ENCODE measurements at places on chromosomes 1 and 21.

DNA sequence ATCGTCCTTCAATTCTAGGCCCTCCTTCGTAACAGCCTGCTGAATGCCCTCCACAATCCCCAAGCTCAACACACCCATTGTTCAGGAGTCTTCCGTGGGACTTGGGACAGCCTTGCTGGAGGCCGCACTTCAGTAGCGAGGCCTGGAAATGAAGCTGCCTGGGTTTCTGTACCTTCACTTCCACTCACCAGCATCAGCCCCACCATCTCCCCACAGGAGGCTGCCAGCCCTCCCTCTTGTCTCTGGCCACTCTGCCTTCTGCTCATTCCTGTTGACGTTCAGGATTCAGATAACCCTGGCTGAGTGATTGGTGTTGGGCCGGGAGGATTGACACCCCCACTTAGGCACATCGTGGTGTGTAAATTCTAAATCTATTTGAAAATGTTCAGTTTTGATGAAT, 23.4 kb upstream of the CSF1 start:
- DNase-seq: no peak

DNA sequence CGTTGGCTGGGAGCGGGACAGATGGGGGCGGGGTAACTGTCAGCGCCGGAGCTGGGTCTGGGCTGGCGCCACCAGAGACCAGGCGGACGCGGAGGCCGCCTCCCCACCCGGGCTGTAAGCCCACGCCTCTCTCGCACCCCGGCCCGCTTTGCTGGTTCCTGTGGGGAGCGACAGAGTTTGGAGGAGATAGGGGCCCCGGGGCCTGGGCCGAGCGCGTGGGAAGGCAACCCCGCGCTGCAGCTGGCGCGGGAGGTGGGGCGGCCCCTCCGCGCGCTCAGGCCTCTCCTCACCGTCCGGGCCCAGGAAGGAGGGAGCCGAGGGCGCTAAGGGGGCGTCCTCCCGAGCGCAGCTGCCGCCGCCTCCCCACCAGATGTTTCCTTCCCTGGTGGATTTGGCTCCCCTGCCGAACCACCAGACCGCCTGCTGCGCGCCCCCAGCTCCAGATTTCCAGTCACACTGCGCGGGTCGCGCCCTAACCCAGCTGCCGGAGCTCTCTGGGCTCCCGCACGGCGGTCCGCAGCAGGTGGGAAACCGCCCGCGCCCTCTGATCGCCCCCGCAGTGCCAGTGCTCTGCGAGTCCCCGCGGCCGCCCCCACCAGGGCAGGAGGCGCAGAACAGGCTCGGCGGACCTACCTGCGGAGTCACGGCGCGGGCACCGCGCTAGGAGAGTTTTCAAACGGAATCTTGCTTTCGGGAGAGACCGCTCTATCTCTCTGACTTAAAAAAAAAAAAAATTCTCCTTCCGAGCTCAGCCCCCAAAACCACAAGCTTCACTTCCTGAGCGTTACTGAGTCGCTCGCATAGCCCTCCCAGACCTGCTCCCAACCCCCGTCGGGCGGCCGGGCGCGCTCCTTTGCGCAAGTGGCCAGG, 1.1 kb downstream of the GFI1 start:
- DNase-seq: peak; percentile 89

GRCh38 chr1:48548985-48549384, 77.0 kb upstream of the SPATA6 start:
- no peak for DNase-seq

DNA sequence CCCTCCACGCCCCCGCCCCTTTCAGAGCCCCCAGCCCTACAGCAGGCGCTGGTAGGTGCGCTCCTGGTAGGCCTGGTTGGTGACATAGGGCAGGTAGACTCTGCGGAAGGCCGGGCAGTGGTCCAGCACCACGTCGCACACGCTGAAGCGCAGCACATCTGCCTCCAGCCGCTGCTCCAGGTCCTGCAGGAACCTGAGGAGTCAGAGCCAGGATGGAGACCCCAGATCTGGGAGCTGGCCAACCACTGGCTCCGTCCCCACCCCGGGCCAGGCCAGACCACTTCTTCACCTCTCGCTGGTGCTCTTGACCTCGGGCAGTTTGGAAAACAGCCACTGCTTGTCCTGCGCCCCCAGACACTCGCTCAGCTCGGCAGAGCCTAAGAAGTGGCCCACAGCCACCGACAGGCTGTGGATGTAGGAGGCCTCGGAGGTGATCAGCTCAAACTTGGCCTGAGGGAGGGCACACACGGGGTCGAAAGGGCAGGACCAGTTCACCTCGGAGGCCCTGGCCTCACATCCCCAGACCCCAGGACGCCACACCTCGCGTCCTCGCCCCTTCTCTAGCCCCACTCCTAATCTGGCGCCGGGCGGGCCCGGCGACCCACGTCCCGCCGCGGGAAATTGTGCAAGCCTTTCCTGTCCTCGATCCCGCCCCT, 6.4 kb downstream of the ARHGEF19 start:
- no peak for DNase-seq

Measured in activated naive CD8-positive, alpha-beta T cell treated with anti-CD3 and anti-CD28 coated beads, Interleukin-2, amount 50 U/mL, for 24 hours (primary cell).